ENCODE measurements at places on chromosomes 4 and X. TPM values are rescaled to one million over a fixed set of nuclear protein-coding genes. Genes with fewer than 3 reads are reported as not detected.

RHOH gene
- total RNA-seq = not detected

PABPC5 gene
- total RNA-seq = 8.1 TPM

IQCM gene
- not detected for total RNA-seq

IL2RG gene
- total RNA-seq = 0.63 TPM

C1QTNF7 gene
- total RNA-seq = under 0.01 TPM

MAGEC2 gene
- total RNA-seq = not detected

Measured in parietal lobe (tissue), 2 donors.